ENCODE measurements at places on chromosomes 4 and X. TPM values are rescaled to one million over a fixed set of nuclear protein-coding genes. Genes with fewer than 3 reads are reported as not detected.

DNA sequence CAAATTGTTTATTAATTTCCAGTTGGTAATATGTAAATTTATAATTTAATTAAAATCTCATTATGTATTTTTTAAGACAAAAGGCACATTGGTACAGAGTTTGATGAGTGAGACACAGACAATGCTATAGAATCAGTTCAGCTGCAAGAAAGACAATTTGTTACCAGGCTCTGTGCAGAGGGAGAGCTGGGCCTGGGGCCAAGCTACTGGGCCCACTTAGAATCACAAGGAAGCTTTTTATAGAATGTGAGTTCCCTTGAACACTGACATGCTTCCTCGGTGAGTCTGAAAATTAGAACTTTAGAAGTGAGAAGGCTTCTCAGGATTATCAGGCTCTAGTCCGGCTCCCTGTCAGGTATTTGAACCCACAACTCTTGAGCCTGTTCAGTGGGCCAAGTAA lies 129.0 kb downstream of the AFF2 start:
- DNase-seq = no peak

- DNase-seq = no peak
These were observed 7.6 kb downstream of the ENPEP start for GRCh38 chr4:110483516-110483915.

- no peak for DNase-seq
These were observed 325.7 kb downstream of the TLL1 start for GRCh38 chr4:166198516-166199310.

DNA sequence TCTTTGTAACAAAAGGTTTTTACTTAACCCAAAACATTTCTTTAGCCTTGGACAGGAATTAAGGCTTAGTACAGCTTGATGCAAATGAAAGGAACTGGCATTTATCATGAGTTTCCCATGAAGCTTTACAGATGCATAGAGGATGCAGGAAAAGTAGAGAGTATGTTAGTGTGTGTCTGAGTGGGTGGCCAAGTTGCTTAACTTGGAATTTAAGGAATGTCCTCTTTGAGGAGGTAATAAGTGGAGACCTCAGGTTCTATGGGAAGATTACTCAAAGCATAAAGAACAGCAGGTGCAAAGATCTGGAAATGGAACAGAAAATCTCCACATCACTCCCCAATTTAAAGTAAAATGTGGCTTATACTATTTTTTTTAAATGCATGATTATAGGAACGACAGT lies 457.9 kb downstream of the KCNIP4 start:
- DNase-seq = no peak

DNA sequence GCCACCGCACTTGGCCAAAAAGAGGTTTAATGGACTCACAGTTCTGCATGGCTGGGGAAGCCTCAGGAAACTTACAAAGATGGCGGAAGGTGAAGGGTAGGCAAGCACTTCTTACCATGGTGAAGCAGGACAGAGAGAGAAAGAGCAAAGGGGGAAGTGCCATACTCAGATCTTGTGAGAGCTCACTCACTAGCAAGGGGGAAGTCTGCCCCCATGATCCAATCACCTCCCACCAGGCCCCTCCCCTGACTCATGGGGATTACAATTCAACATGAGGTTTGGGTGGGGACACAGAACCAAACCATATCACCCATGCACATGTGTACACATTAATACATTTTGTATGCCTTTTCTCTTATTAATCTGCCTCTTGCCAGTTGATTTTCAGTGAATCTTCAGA lies 77.2 kb upstream of the HSD17B10 start:
- no peak for DNase-seq

GRCh38 chr4:122041312-122041711 lies 89.5 kb upstream of the TRPC3 start:
- DNase-seq = no peak

- DNase-seq = no peak
These were observed 51.9 kb downstream of the MAOA start for GRCh38 chrX:43707812-43708548.

DNA sequence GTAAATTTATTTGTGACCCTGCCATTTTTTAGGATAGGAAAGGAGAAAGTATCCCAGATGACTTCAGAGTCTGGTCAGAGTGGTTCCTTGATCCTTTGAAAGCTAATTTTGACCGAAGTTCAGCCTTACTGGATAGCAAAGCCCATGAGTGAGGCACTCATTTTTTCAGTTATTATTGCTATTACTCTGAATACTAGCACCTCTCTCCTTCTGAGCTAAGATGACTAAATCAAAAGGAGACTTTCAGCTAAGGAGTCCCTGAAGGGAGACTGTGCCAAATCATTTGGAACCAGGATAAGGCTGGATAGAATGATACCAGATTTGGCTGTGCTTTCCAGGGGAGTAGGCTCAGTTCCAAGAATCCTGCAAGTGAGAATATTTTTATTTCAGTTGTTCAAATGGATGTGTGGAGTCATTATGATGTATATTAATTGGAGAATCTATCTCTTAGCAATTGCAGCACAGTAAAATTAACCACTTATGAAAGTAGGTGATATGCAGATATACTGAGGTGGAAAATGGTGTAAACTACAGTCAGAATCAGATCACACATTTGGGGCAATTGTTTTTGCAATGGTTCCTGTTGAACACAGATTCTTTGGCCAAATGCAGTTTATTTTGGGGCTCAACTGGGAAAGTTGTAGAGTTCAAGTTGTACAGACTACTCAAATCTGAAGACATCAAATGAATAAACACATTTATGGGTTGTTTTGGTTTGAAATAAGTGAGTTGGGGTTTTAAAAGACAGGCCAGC lies 1.2 kb downstream of the P2RY10 start:
- DNase-seq = no peak

- no peak for DNase-seq
These were observed 8.4 kb upstream of the GPM6B start for GRCh38 chrX:13825178-13825762.

- DNase-seq = no peak
These were observed 21.9 kb upstream of the PACRGL start for GRCh38 chr4:20678400-20678799.

- no peak for DNase-seq
These were observed 133.4 kb downstream of the UNC5C start for GRCh38 chr4:95415346-95415771.

Gene ADH7
- total RNA-seq = not detected

Gene ZNF182
- total RNA-seq = 2.5 TPM

Gene PPBP
- not detected for total RNA-seq

Gene NLRP2B
- total RNA-seq = not detected

Gene KIAA1210
- total RNA-seq = not detected

Gene PDGFRA
- 43.0 TPM for total RNA-seq

Gene KLHL4
- 0.04 TPM for total RNA-seq
